ENCODE measurements at places on chromosomes 4 and X.

DNA sequence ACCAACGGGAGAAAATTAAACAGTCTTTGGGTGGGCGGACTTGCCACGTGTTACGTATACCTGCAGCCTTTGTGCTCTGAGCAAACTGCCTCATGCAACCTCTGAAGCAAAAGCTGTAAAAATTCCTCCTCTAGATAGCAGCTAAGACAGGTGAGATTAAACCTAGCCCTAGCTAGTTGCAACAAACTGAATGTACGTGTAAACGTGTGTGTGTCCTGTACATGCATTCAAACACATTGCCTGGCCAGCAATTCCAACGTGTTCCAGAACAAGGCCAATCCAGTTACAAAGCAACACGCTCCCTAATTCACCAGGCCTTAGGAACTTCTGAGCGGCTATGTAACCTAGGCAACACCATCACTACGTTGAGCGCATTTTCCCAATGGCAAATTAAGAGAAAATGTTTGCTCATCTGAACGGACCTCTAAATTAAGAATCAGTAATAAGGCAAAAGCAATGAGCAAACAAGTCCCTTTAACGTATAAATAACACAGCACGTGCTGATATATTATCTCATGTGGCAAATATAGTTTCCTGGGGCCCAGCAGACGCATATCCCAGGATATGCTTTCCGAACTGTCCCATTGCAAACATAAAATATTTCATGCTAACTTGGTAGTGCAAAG is 792 bp downstream of the PPID start:
- DNase-seq: no peak

GRCh38 chr4:28886934-28887333 is 1833.2 kb upstream of the PCDH7 start:
- no peak for DNase-seq

- no peak for DNase-seq
Measured at GRCh38 chr4:151628001-151628608, 132.7 kb downstream of the GATB start.

DNA sequence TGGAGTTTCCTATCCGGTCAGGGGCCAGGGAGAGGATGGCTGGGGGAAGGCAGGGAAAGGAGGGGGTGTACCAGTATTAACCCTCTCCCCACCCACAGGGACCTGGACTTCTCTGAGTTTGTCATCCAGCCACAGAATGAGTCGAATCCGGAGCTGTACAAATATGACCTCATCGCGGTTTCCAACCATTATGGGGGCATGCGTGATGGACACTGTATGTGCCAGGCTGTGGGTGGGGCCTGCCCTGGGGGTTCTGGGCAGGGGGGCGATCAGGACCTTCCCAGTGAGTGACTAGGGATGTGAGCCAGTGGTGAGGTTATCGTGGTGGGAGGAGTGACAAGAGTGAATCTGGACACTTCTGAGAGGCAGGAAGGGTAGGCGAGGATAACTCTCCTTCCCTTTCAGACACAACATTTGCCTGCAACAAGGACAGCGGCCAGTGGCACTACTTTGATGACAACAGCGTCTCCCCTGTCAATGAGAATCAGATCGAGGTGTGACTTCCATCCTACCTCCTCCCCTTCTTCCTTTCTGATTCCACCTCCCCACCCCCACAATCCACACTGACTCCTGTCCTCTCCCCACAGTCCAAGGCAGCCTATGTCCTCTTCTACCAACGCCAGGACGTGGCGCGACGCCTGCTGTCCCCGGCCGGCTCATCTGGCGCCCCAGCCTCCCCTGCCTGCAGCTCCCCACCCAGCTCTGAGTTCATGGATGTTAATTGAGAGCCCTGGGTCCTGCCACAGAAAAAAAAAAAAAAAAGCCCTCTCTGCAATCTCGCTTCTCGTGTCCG is 14.6 kb downstream of the USP11 start:
- DNase-seq: no peak

GRCh38 chr4:7981738-7982394 is 42.2 kb upstream of the AFAP1 start:
- DNase-seq: peak; percentile 6

DNA sequence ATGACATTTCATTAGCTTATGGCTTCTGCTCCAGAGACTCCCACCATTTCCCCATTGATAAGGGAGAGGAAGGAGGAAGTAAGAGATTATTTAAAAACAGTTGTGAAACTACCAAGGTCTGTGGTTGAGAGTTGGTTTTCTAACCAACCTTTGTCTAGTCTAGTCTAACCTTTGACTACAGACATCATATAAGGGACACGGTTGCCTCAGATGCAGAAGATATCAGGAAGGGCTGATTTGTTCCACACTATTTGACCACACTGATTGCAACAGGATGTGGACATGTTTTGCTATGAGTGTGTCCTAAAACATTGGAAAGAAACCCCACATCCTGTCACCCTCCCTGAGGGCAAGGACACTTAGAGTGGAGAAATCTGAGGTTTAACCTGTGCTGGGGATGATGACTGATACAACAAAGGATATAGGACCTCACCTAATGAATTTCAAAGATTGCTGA is 53.0 kb downstream of the COQ2 start:
- no peak for DNase-seq

GRCh38 chr4:54076673-54077072 is 12.3 kb upstream of the CHIC2 start:
- DNase-seq: no peak

- no peak for DNase-seq
Measured at GRCh38 chr4:24112466-24112865, 222.6 kb upstream of the PPARGC1A start.

DNA sequence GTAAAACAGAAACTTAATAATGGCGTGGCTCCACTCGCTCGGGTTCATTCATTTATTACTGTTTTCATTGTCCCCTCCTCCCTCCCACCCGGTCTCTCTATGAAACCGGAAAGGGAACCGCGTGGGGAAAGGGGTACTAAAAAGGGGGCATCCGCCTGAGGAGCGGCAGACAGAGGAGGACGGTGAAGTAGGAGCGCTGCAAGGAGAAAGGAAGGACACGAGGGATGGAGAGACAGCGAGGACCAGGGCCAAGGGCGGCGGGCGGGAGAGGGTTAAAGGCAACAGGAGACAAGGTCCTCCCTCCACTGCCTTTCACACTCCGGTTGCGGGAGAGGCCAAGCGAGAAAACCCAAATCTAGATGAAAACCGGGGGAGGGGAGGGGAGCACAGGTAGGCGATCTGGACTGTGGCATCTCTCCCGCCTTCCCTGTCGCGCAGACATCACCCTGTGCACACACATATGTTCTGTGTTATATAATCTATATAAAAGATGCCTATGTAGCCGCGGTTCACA is 829 bp downstream of the ELOVL6 start:
- no peak for DNase-seq

GRCh38 chrX:129781134-129781672 is 1.5 kb downstream of the SASH3 start:
- DNase-seq: no peak

DNA sequence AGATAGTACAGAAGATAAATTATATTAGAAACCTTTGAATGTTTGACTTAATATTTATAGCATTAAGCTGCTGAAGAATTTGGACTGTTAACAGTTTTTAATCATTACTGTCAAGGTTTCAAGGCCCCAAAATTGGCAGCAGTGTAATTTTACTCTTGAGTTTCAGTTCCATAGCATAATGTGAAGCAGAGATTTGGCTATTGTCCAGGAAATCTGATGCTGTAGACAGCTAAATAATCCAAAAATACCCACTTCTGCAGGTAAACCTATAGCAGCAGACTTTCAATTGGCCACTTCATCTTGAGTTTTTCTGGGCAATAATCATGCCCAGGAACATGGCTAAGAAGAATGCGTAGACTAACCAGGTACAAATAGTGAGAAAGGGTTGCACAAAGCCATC is 85.0 kb downstream of the RCHY1 start:
- peak; percentile 39 for DNase-seq

DNA sequence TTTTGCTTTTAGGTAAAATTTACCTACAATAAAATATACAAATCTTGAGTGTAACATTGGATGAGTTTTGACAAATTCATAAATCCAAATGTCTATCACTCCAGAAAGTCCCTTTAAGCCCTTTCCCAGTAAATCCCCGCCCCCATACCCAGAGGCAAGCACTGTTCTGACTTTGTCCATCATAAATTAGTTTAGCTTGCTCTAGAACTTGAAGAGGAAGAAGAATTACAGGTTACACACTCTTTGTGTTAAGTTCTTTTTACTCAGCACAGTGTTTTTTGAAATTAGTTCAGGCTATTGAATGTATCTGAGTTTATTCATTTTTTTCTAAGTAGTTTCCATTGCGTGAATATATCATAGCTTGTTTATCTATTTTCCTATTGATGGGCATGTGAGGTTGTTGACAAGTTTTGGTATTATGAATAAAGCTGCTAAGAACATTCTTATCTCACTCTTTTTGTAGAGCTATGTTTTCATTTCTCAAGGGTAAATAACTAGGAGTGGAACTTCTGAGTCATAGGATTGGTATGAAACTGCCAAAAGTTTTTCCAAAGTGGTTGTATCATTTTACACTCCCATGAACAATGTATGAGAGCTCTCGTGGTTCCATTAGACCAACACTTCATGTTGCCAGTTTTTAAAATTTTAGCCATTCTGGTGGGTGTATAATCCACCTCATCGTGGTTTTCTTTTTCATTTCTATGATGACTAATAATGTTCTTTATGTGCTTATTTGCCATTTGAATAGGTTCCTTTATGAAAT is 22.4 kb upstream of the HPSE start:
- peak; percentile 18 for DNase-seq

GRCh38 chr4:84028340-84028739 is 470.8 kb downstream of the NKX6-1 start:
- DNase-seq: no peak

- no peak for DNase-seq
Measured at GRCh38 chr4:111618908-111619307, 526.3 kb upstream of the FAM241A start.
